Stimulated activated CD4-positive, alpha-beta T cell treated with anti-CD3 and anti-CD28 coated beads, Interleukin-1b, Interleukin-23, amount 100 ng/mL, for 1 hour (primary cell): ENCODE measurements at places on chromosomes 5 and 9.
A peak's percentile ranks its signal among the peaks of the same experiment; 100 is the strongest.

DNA sequence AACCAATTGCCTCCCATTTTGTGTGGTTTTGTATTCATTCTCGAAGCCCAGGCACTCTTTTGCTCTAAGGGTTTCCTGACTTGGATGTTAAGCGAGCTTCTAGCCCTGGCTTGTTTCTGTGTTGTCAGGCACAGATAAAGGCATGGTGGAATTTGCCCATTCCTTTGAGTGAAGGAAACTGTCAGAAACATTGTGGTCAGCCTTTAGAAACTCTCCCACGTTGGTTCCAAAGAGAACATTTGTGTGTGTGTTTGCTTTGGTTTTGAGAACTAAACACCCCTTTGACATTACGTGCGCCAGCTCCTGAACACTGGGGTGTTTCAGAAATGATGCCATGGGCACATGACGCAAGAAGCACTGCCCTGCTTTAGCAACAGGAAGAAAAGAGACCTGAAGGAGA lies 320.9 kb downstream of the NTRK2 start:
- DNase-seq, result no peak

- no peak for DNase-seq
Measured at GRCh38 chr9:110583237-110583636, 3.7 kb upstream of the SVEP1 start.

DNA sequence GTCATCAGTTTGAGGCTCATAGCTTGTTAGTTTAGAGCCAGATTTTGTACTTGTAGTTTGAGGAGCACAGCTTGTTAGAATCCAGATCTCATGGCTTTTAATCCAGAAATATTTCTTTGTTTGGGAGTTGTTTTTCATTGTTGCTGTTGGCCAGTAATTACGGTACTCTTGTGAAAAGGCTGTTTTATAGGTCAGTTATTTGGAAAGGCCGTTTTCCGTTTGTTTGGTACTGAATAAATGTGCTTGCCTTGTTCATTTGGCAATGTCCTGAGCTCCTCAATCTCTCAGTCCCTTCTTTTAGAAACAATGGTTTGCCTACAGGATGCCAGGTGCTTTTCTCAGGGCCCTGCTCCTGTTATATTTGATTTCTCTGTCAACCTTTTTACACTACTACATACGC lies 4.5 kb upstream of the MOB3B start:
- DNase-seq, result no peak

GRCh38 chr5:180802325-180803180 lies at the start of gene MGAT1:
TSS of gene MGAT1 (minus strand) at chr5:180802806. CDS start at chr5:180792971, 9,835 bp downstream.
- peak; percentile 78 for DNase-seq

- DNase-seq, result no peak
Measured at GRCh38 chr5:105593011-105593760, 2030.6 kb upstream of the NUDT12 start.
